ENCODE measurements at places on chromosomes 4 and X.

GRCh38 chr4:15719506-15719905, 16.6 kb downstream of the BST1 start:
- no peak for DNase-seq

GRCh38 chr4:168795346-168795745, 214.7 kb downstream of the CBR4 start:
- DNase-seq: no peak

DNA sequence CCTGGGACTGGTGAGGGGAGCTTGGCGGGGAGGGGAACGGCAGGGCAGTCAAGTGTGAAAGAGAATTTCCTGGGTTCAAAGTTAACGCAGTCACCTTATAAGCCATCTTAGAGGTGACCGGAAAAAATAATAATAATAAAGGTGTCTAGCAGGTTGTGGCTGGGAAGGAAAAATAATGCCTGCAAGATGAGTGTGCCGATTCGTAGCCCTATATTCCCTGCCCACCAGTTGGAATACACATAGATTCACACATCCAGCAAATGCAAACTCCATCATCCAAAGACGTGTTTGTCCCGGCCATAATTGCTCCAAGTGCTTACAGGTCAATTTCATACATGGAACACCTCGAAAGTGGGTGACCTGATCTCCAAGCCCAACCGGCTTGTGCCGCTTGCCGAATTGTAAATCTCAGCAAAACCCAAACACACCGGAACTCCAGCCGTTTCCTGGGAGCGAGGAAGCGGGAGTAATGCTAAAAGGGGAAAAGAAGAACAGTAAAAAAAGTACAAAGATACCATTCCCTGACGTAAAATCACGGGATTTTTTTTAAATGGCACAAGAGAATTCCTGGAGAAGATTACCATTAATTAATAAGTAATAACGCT, 1.3 kb upstream of the FAT1 start:
- DNase-seq: no peak

DNA sequence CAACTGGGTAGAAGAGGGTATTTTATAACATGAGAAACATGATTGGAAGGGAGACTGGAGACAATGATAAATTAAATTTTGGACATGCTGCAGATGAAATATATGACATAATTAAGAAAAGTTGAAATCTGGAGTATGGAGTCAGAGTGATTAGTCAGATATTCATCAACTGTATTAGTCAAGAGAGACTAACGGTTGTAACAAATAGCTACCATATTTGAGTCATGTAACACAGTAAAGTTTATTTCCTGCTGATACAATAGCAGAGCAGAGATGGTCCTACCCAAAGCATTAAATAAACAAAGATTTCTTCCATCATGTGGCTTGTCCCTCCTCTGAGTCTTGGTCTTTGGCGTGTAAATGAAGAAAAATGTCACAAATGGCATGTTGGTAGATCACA, 321.3 kb downstream of the GALNTL6 start:
- no peak for DNase-seq

DNA sequence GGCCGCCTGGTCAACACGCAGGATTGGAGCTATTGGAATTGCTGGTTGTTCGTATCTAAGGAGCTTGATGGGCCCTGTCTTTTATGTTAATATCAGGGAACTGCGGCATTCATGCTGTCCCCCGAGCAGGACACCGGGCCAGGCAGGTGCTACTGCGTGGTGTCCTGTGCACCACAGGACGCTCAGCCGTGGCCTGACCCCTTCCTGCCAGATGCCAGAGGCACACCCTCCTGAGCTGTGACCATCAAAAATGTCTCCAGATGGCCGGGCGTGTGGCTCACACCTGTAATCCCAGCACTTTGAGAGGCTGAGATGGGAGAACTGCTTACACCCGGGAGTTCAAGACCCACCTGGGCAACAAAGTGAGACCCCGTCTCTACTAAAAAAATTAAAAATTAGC, 32.1 kb downstream of the ABLIM2 start:
- DNase-seq: no peak

GRCh38 chr4:38752372-38752940, 30.3 kb downstream of the TLR10 start:
- no peak for DNase-seq

GRCh38 chr4:1234811-1235292, 14.1 kb downstream of the CTBP1 start:
- DNase-seq: no peak

- DNase-seq: no peak
These were observed 12.5 kb downstream of the L1CAM start for GRCh38 chrX:153873282-153874084.

Measured in Calu3 (cell line).